SW 1271 (cell line): ENCODE measurements at places on chromosomes 5 and 9.
A peak's percentile ranks its signal among the peaks of the same experiment; 100 is the strongest.

DNA sequence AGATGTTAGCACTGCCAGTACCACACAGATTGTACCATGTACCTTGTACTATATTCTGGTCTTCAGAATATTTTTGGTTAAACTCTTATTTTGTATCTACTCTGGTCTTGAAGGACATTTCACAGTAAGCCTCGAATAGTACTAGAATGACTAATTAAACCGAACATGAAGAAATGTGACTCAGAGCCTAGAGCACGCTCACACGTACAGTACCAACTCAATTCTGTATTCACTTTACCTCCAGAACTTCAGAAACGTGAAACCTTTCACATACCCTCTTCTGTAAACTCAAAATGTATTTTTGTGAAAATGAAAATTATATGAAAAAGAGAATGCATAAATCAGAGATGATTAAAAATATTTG is 112.8 kb downstream of the MVB12B start:
- DNase-seq = no peak

GRCh38 chr5:79773612-79774011 is 84.0 kb downstream of the CMYA5 start:
- DNase-seq = no peak

DNA sequence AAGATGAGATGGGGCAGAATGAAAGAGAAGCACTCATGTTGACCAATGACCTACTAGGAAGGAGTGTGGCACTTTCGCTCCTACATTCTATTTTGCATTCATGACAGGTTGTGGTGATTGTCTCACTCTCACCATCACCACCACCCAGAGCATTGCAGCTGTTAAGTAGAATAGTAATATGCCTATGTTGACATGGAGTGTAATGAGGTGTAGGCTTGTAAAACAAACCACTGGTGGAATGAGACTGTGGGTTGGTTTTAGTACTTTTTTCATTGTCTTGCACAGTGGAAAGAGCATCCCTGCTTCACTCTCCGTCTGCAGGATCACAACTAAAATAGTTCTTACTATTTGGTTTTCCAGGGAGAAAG is 516.7 kb downstream of the NTRK2 start:
- no peak for DNase-seq

GRCh38 chr5:143156086-143156485 is 247.4 kb downstream of the NR3C1 start:
- no peak for DNase-seq

DNA sequence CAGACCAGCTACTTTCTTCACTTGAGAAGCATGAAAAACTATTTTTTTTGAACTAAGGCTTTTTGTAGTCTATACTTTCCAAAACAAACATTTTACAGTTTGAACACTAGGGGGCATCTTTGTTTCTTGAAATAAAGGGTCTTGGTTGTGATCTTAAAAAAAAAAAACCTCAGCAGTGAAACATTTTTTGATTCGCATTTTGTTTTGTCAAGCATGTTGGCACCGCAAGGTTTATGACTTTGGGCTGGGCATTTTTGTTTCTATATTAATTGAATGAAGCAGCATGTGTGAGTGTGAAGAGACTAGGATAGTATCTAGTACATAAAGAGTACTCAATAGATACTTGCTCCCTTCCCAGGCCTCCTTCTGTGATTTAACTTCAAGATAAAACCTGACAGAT is 31.6 kb upstream of the ACOT12 start:
- peak; percentile 70 for DNase-seq

GRCh38 chr5:35052838-35053237 is 5.1 kb upstream of the AGXT2 start:
- DNase-seq = no peak
